ENCODE measurements at places on chromosomes 7 and 10. TPM values are rescaled to one million over a fixed set of nuclear protein-coding genes. Genes with fewer than 3 reads are reported as not detected.

The ITIH5 gene
- under 0.01 TPM for total RNA-seq

The CXCL12 gene
- 16.2 TPM for total RNA-seq

The MNX1 gene
- not detected for total RNA-seq

The GIMAP4 gene
- 0.44 TPM for total RNA-seq

The ANKRD7 gene
- 1.9 TPM for total RNA-seq

The INHBA gene
- 18.2 TPM for total RNA-seq

The PLEKHS1 gene
- not detected for total RNA-seq

The C7orf33 gene
- total RNA-seq, result not detected

The PPP1R17 gene
- total RNA-seq, result not detected

The CNNM1 gene
- 1.7 TPM for total RNA-seq

The NUTM2A gene
- total RNA-seq, result not detected

The FAM25G gene
- total RNA-seq, result not detected

The DKK1 gene
- 421 TPM for total RNA-seq

The DDC gene
- not detected for total RNA-seq

The FBXL13 gene
- 1.2 TPM for total RNA-seq

The ACSM6 gene
- total RNA-seq, result not detected

The BAMBI gene
- total RNA-seq, result 0.77 TPM

The CUBN gene
- total RNA-seq, result 0.87 TPM

The FEZF1 gene
- not detected for total RNA-seq

All from uterine smooth muscle cell (primary cell).